ENCODE measurements at places on chromosomes 13 and 19.

DNA sequence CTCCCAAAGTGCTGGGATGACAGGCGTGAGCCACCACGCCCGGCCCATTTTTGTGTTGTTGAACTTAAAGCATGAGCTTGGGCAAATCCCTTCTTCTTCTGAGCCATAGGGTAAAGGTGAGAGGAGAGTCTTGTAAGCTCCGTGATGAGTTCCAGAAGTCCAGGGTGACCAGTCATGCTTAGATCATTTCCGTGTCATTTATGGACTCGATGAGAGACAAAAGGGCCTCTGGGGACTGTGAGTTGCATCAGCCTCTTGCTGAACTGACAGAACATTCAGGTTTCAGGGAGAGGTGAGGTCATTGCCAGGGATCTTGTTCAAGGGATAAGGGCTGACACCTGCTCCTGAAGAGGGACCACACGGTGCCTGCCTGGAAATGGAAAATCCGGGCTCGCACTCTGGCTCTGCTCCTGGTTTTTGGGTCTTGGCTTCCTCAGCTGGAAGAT is 53.6 kb downstream of the GADD45B start:
- no peak for DNase-seq

GRCh38 chr13:46004491-46004890 is 48.1 kb downstream of the ZC3H13 start:
- DNase-seq, result no peak

DNA sequence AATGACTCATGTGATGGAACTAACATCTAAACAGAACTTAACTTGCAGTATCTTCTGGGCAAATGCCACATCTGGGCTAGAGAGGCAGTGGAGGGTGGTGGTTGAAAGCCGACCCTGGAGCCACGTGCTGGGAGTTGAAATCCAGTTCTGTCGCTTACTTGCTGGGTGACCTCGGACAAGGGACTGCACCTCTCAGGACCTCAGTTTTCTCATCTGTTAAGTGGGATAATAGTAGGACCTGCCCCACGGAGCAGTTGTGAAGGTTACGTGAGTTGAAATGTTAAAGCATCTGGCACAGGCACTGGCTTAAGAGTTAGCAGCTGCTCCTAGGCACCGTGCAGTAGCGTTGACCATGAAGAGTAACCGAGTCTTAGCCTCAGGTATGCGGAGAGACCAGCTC is 76.1 kb downstream of the SIPA1L3 start:
- no peak for DNase-seq

GRCh38 chr19:18063463-18063862 is 23.3 kb downstream of the IL12RB1 start:
- DNase-seq, result peak; percentile 44

GRCh38 chr19:33519416-33519815 is 2.2 kb downstream of the PEPD start:
- DNase-seq, result no peak

DNA sequence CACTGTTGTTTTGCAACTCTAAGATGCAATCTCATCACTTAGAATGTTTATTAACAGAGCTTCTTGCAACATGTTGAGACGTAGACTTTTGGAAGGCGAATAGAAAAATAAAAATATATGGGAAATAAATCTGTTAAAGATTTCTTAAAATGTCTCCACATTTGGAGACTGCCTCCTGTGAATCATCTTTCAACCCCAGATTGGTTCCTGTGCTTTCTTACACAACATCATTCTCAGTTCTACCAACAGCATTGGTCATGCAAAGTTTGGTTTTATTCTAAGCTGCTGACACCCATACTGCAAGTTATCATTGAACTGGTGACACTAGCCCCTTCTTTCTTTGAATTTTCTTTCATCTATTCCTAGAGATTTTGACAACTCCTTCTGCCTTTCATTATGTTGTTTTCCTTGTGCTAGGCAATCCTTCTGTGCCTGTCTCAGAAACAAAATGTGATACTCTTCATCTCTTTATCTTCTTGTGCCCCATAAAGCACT is 1.6 kb upstream of the IGFL3 start:
- no peak for DNase-seq

GRCh38 chr13:113672002-113672651 is 5.1 kb downstream of the GRK1 start:
- DNase-seq, result peak; percentile 30

DNA sequence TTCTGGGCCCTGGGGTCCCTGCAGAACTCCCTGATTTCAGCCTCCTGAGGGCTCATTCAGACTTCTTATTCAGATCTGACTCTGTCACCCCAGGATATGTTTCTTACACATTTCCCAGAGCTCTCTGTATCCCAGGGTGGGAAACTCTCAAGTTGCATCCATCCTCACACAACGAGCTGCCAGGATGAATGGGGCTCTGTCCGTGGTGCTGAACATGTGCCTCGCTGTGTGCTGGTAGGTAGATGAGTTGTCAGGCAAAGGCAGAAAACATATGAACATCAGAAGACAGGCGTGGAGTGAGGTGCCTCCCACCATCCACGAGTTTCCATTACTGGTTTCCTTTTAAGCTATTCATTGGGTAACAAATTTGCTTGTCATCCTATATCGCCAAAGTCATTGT is 11.4 kb upstream of the IGFL1 start:
- peak; percentile 36 for DNase-seq

DNA sequence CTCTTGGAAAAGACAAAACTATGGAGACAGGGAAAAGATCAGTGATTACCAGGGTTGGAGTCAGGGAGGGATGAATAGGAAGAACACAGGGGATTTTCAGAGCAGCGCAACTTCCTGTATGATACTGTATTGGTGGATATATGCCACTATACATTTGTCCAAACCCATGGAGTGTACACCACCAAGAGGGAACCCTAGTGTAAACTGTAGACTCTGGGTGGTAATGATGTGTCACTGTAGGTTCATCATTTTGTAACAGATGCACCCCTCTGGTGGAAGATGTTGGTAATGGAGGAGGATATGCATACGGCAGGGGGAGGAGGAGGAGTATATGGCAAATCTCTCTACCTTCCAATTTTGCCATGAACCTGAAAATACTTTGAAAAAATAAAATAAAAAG is 68.1 kb downstream of the UFM1 start:
- no peak for DNase-seq

- no peak for DNase-seq
Measured at GRCh38 chr19:55482156-55482961, 2.6 kb upstream of the NAT14 start.

GRCh38 chr13:28728642-28729041 is 9.9 kb upstream of the SLC46A3 start:
- no peak for DNase-seq

- no peak for DNase-seq
Measured at GRCh38 chr13:66657165-66657881, 572.8 kb downstream of the PCDH9 start.

GRCh38 chr13:103839460-103839859 is 773.2 kb upstream of the SLC10A2 start:
- no peak for DNase-seq

- no peak for DNase-seq
Measured at GRCh38 chr13:110156301-110157049, 150.5 kb downstream of the COL4A1 start.

DNA sequence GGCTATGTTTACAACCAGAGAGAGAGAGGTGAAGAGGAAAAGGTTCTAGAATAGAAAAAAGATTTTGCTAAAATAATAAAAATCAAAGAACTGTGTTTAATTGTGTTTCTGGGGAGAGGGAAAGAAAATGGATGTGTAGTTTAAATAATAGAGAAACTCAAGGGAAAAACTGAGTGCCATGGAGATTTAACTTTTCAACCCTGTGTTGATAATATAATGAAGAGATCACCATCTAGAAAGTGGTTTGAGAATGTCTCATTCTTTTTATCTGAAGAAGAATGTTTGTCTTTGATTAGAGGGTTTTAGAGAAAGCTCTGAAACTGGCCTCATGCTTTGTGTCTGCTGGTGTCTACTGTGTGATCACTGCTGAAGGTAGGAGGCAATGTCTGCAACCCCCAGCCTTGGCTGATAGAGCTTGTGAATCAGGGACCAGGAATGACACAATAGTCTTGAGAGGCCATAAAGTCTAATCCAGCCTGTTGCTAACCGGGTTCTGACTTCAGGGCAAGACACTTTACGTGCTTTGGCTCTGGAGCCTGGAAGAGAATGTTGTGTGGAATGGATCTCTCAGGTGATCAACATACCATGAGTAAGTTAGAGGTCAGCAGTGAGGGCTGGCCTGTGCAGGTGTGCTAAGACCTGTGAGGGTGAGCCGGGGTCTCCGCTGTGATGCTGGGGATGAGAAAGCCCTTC is 5.4 kb downstream of the COL4A2 start:
- no peak for DNase-seq

DNA sequence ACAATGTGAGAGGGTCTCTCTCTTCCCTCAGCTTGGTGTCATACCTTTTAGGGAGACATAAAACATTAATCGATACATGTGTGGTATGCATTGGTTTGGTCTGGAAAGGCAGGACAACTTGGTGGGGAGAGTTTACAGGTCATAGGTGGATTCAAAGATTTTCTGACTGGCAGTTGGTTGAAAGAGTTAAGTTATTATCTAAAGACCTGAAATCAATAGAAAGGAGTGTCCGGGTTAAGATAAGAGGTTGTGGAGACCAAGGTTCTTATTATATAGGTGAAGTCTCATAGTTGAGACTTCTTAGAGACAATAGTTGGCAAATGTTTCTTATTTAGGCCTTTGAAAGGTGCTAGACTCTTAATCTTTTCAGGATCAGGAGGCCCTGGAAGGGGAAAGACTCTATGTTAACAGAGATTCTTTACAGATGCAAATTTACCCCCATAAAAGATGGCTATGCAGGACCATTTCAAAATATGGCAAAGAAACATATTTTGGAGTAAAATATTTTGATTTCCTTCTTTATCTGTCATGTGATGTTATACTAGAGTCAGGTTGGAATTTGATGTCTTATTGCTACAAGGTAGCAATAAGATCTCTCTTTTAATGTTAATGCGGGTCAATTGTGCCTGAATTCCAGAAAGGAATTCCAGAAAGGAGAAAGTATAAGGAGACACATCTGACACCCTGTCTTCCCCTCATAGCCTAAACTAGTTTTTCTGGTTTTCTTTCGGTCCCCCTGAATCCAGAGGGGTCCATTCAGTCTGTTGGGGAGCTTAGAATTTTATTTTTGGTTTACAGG is 59.2 kb upstream of the RCBTB2 start:
- DNase-seq, result no peak

GRCh38 chr13:51644654-51645053 is 60.4 kb downstream of the WDFY2 start:
- DNase-seq, result no peak

DNA sequence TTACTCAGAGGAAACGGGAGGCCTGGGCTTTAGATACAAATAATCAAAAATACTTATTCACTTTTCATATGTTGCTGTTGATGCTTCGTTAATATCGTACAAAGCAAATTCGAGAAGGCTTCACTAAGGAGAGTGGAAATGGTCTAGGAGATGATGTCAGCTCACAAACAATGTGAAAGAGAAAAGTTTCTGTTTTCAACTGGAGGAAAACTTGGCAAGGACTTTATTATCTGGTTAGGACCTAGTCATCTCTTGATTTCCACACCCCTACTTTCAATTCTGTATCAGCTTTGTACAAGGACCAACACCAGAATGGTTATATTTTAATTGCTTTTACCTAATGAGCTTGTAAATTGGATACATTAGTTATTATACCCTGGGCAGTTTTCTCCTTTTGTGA is 88.0 kb downstream of the SLC10A2 start:
- no peak for DNase-seq

DNA sequence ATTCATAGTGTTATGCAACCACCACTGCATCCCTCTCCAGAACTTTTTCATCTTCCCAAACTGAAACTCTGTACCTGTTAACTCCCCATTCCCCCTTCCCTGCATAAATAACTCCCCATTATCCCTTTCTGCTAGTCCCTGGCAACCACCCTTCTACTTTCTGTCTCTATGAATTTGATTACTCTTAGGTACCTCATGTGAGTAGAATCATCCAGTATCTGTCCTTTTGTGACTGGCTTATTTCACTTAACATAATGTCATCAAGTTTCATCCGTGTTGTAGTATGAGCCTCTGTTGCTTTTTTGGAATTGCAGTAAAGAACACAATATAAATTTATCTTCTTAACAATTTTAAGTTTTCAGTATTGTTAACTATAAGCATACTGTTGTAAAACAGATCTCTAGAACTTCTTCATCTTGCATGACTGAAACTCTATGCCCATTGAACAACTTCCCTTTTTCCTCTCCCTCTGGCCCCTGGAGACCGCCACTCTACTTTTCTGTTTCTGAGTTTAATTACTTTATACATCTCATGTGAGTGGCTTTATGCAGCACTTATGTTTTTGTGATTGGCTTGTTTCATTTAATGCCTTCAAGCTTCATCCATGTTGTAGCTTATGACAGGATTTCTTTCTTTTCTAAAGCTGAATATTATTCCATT is 87.3 kb upstream of the ABCC4 start:
- no peak for DNase-seq

- DNase-seq, result no peak
Measured at GRCh38 chr19:22605275-22606211, 28.6 kb upstream of the ZNF492 start.

DNA sequence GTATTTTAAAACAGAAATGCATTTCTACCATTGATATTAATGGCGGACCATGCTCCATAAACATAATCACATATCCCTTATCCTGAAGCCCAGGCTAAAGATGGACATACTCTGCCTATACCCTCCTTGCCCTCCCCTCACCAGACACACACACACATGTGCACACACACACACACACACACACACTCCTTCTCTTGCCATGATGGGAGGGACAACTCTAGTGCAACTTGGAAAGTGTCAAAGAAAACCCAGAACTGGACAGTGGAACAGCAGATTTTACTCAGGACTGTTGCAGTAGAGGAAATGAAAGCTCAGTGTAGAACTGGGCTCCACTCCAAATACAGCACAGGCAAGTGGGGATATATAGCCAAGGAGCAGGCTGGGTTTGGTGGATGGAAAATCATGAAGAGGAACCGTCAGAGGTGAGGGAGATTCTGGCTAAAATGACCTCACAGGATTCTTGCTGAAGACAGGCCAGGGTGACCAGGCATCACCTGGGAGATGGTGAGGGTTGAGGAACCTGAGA is 40.8 kb downstream of the TNFRSF19 start:
- DNase-seq, result no peak

DNA sequence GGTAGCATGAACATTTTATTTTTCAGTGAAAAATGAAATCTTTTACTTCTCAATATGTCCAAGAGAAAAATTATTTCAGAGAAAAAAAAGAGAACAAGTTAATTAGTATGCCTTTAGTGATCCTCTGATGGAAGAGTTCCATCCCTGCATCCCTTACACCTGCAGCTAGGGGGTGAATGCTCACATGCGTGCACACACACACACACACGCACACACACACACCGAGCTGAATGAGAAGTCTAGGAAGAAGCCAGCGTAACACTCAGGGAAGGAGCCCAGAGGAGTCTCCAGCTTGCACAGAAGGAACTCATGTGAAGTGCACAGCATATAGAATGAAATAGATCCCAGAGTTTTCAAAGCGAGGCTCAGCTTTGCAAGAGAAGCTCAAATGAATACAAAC is 510.5 kb downstream of the IRS2 start:
- no peak for DNase-seq

All from activated CD4-positive, CD25-positive, alpha-beta regulatory T cell treated with anti-CD3 and anti-CD28 coated beads, Interleukin-2, amount 50 U/mL, for 72 hours (primary cell).